Breast epithelium (tissue), 4 donors: ENCODE measurements at places on chromosomes 5 and 9.
A peak's percentile ranks its signal among the peaks of the same experiment; 100 is the strongest.

GRCh38 chr9:136939996-136940525 is 4.5 kb downstream of the FBXW5 start:
- no peak for DNase-seq

DNA sequence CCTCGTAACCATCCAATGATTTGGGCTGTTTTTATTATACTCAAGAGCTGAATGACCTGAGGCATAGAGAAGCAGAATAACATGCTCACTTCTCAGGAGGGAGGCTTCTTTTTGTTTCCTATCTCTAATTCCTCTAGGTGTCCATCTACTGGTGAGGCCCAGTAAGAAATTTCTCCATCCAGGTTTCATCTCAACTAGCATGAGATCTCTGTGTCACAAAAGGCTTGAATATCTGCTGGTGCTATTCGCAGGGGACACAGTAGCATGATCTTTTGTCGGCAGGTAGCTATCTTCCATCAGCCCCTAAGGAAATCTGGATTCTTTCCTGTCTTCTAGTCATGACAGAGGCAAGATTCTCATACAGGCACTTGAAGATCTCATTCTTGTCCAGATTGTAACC is 8.9 kb downstream of the IFNE start:
- DNase-seq = no peak

DNA sequence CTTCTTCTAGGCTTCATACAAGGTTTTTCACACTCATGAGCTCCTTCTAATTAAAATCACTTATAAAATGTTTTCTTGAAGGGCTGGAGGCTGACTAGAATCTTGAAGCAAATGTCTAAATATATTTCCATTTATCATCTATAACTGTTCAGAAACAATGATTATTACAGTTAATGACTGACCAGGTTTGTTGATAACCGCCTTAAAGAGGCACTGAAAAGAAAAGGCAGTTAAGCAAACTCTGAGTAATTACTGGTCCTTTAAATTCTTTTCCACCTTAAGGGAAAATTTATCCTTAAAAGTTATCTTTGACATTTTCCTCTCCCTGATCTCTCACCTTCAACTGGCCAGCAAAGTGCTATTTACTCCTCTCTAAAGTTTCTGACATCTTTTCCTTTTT is 43.2 kb downstream of the RICTOR start:
- DNase-seq = no peak

DNA sequence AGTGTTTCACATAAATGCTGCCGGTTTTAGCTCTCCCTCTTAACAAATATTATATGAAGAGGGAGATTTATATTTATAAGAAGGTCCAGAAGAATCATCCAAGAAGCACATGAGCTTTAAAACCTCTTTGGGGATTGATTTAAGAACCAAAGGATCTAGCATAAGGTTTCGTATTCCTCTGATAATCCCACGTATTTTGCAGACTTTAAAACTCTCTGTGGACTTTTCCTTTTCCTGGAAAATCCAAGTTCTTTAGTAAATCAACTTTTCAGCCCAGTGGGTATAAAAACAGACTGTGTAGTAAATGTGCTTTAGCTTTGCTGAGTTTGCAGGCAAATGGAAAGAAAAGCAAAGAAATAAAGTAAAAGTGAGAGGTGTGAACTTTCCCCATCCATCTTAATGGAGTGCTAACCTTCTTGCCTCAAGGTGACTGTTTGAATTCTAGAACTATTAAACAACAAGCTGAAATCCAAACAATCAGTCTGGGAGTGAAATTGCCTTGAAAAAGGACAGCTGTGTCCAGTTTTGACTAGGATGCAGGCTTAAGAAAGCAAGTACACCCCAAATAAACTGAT is 363.4 kb upstream of the SLC24A2 start:
- DNase-seq = no peak

DNA sequence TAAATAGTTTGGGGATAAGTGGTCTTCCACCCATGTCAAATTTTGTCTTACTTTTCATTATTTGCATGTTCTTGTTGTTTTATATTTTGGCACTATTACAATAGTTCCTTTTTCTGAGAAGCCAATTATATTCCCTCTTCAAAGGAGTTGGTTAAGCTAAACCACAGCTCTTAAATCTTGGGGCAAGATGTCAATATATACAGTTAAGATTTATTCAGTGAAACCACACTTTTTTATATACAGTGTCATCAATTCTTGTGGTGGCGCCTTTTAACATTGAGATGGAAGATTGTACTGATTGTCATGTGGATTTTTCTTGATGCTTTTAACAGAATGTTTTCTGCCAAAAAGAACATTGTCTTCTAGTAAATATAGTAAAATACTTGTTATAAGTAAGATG is 104.1 kb downstream of the MTREX start:
- DNase-seq = no peak

DNA sequence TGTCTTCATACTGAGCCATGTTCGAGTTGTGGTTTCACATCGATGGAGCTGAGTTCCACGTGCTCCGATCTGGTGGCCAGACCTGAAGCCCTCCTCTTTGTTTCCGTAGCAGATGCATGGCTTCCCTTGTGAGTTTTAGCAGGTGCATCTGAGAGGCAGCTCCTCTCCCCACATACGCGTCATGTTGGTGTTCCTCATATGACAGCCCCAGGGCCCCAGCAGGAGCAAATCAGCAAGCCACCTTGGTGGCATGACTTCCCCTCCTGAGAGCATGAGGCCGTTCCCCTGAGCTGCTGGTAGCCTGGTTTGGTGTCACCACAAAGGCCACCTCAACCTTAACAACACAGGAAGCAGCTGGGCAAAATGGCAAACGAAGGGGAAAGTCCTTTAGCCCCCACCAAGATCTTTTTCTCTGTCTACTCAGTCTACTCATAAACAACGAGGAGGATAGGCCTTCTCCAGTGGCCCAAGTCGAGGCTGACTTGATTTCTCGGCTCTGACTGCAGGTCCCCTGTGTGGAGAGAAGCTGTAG is 5.9 kb downstream of the CYFIP2 start:
- DNase-seq = peak; percentile 45

- DNase-seq = no peak
Observed at GRCh38 chr5:52786949-52787599, 642 bp upstream of the ITGA1 start.

GRCh38 chr9:14140096-14140697 is 173.7 kb downstream of the NFIB start:
- no peak for DNase-seq

DNA sequence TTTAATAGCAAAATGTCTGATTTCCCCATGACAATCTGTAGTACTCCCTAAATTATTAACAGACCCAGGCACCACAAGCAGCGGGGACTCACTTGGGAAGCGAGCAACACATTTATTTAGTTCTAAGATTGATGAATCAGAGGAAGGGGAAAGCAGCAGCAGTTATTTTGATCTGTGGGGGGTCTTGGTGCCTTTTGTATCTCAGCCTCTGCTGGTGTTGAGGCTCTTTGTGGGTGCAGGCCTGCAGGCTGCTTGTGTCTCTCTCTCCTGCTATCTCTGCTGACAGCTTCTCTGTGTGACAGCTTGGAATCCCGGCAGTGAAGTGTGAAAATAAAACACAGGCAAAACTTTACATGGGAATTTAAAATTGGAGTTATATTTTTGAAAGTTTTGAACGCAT is 878.2 kb upstream of the DMAC1 start:
- DNase-seq = no peak

- DNase-seq = peak; percentile 52
Observed at GRCh38 chr9:72280913-72281500, 84.0 kb downstream of the ZFAND5 start.
